ENCODE measurements at places on chromosomes 11 and 22. TPM values are rescaled to one million over a fixed set of nuclear protein-coding genes. Genes with fewer than 3 reads are reported as not detected.

The BBS1 gene
- total RNA-seq, result 16.9 TPM

The OR51I1 gene
- not detected for total RNA-seq

The ADM2 gene
- total RNA-seq, result not detected

The FBLN1 gene
- 82.8 TPM for total RNA-seq

The ALKBH3 gene
- 18.1 TPM for total RNA-seq

The LRRC75B gene
- total RNA-seq, result 5.6 TPM
